Iris pigment epithelial cell (primary cell): ENCODE measurements at places on chromosomes 4 and X.
A peak's percentile ranks its signal among the peaks of the same experiment; 100 is the strongest.

GRCh38 chr4:107616838-107617389, 103.1 kb downstream of the PAPSS1 start:
- DNase-seq, result peak; percentile 49

GRCh38 chr4:70778888-70779422, 57.2 kb downstream of the RUFY3 start:
- peak; percentile 95 for DNase-seq

GRCh38 chr4:86959588-86960500, 25.0 kb downstream of the AFF1 start:
- DNase-seq, result no peak

DNA sequence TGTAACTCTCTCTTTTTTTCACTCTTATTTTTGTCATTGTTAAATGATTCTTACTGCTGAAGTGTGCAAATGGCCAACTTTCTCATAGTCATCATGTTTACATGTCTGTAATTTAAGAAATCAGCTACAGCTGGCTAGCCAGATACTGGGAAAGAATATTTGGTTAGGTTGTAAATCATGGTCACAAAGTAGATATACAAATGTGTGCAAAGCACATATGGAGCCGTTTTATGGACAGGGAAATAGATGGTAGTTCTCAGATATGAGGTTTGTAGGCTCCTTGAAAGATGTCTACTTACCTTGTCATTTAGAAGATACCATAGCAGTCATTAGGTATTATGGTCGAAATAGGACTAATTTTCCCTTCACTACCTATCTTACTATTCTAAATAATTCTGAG, 430.4 kb downstream of the ADGRL3 start:
- DNase-seq, result no peak

- no peak for DNase-seq
Observed at GRCh38 chr4:107265859-107266258, 229.7 kb upstream of the DKK2 start.

GRCh38 chrX:80432863-80433262, 12.6 kb downstream of the TENT5D start:
- DNase-seq, result no peak

- DNase-seq, result peak; percentile 82
Observed at GRCh38 chr4:185708348-185708747, 103.6 kb downstream of the SORBS2 start.
